ENCODE measurements at places on chromosomes 11 and 22.

GRCh38 chr11:110160437-110160836 lies 67.2 kb downstream of the ZC3H12C start:
- no peak for DNase-seq

DNA sequence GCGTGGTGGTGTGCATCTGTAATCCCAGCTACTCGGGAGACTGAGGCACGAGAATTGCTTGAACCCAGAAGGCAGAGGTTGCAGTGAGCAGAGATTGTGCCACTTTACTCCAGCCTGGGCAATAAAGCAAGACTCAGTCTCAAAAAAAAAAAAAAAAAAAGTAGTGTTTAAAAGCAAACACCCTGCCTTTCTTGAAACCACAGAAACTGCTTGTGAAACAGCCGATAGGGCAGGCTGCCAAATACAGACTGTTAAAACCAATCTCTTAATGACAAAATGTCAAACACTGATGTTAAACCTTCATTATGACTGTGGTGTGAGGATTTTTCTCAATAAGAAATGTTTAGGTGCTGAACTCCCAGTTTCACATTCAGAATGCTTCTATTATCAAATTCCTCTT lies 27.3 kb downstream of the MARK2 start:
- DNase-seq = no peak

GRCh38 chr22:49052023-49052538 lies 775.6 kb downstream of the BRD1 start:
- DNase-seq = no peak

- DNase-seq = no peak
Measured at GRCh38 chr11:36400766-36401455, 104.8 kb downstream of the PRR5L start.

DNA sequence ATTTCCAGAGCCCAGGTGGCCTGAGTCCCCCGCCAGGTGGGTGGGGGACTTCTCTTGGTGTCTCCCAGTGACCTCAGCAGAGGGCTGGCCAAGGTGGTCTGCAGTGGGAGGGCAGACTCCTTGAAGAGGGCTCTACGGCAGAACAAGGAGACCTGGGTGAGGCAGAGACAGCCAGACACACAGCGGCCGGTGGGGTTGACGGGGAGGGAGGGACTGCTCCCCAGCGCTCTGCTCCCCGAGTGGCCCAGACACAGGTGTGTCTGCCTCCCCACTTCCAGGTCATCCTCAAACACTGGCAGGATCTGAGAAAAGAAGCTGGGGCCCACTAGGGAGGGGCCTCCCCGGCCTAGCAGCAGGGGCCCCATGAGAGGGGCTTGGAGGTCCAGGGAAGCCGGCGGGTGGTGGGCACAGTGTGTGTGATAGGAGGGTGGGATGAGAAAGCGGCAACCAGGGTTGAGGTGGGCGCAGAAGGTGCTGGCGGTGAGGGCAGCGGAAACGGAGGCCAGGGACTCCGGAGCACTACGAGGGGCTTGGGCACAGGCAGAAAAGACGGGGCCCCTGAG lies 30.1 kb downstream of the SYT7 start:
- DNase-seq = no peak

GRCh38 chr22:39419096-39419495 lies 19.5 kb downstream of the TAB1 start:
- DNase-seq = no peak

DNA sequence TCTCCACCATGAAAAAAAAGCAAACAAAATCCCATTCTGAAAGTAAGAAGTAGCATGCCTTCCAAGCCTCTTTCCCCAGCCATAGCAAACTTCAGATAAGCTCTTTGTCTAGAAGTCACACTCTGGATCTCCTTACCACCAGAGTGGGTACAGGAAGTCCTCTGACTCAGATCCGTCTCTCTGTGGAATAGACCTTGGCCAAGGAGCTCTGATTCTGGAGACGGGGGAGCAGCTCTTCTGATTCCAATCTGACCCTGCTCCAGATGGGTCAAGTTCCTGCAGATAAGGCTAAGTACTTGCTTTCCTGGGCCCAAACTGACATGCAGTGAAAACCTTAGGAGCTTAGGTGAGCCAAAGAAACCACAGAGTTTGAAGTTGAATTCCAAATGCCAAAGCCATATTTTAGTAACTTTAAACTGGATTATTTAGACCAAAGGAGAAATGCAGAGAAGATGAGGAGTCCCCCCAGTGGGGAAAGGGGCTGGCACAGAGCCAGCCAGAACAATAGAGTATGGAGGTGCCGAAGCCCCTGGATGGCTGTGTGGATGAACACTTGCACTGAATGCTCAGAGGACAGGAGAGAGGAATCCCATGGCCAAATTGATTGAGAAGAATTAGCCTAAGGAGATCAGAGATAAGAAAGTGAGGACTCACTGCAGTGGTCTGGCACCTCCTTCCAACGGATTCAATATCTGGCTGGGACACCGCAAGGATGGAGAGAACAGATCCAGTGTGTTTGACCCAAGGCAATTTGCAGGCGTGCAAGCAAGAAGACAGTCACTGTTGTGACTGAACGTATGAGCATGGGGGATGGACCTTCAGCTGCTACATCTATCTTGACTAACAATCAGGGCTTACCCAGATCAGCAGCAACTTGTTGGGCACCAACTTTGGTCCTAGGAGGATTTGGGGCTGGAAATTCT lies 54.9 kb downstream of the ENDOD1 start:
- DNase-seq = peak; percentile 39

DNA sequence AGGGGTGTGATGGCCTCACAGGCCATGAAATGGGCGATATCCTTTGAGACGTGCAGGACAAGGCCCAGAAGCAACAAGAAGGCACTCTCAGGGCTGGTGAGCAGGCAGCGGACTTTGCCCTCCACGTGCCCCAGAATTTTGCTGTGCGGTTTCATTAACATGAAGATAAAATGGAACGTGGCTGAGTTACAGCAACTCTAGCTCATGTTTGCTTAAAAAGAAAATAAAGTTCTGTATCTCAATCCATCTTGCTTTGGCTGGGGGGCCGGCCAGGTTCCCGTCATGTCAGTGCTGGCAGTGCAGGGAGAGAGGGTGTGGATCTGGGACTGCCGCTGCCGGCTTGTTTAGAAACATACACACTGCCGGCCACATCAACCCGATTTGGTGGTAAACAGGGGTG lies 370.1 kb downstream of the OPCML start:
- no peak for DNase-seq

DNA sequence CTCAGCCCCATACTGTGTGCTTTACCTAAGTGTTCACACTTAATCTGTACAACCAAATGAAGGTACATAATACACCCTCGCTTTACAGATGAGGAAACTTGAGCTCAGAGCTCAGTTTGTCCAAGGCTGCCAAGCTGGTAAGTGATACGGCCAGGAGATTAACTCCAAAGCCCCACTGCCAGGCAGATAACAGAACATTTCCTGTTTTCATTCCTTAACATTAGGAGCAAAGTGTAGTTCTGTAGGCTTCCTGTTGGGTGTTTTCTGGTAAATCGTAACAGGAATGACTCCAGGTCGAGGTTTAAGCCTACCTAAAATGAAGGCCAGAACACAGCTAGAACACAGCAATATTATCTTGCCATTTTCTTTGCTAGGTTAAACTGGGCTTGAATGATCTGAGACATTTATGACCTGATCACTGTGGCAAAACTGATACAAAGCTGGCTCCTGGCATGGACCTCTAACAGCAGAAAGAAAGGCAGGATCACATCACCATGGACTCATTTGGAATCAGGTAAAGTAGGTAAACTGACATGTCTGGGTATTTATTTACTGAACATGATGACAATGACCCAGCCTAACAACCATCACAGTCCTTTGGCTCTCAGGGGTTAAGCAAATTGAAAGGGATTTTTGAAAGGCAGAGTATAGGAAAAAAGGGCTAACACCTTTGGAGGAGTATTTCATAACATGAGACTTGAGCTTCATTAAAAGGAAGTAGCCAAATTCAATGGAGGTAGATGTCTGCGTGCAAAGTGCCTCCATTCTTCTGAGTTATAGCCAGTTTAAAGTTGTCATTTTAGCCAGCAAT lies 3.9 kb upstream of the NUP50 start:
- DNase-seq = peak; percentile 26

- no peak for DNase-seq
Measured at GRCh38 chr22:35863432-35863831, 145.8 kb downstream of the APOL5 start.

DNA sequence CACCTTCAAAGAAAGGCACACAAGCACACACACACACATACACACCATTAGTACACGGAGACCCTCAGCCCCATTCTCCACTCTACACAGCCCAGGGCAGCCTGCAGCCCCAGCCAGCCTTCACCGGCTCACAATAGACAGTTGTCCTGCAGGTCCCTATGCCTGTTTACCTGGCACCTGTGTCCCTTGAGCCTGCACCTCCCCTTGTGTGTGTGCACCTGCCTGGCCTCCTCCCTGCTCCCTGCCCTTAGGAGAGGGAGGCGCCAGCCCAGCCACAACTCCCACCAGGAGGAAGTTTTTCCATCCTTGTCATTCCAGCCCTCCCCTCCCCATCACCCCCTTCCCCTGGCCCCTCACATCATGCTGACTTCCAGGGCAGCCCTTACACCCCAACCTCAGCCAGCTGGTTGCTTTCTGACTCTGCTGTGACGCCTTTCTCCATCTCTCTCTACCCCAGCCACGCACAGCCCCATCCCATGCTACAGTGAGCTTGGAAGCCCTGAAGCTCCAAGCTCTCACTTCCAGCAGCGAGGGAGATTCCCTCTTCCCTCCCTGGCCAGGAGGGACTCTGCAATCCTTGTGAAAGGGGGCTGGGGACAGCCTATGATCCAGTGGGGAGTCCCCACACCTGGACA lies 4.4 kb downstream of the AHNAK start:
- no peak for DNase-seq
